ENCODE measurements at places on chromosomes 7 and 10.

DNA sequence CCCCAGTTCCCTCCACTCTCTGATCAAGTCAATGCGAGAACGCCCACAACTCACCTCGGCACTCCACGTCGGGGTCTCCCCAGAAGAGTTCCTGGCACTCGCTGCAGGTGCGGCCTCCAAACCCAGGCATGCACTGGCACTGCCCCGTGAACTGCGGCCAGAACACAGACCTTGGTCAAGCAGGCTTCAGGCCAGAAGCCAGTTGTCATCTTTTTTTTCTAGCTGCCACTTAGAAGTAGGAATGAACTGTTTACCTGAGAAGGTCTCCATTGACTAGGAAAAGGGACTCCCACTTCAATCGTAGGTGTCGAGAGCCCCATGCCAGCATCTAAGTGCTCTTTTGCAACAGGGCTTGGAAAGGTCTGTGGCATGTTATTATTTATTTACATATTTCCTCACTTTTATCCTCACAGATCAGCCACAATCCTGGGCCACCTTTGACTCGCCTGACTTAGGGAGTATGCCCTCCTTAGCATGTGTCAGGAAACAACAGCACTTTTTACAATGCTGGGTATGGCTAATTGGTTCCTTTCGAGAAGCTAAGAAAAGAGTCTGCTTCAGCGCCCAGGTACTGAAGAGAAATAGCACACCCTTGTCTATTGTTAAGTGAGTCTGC, 51.7 kb downstream of the LAMB1 start:
- no peak for DNase-seq

- no peak for DNase-seq
Observed at GRCh38 chr7:25349283-25350017, 121.2 kb upstream of the NPVF start.

DNA sequence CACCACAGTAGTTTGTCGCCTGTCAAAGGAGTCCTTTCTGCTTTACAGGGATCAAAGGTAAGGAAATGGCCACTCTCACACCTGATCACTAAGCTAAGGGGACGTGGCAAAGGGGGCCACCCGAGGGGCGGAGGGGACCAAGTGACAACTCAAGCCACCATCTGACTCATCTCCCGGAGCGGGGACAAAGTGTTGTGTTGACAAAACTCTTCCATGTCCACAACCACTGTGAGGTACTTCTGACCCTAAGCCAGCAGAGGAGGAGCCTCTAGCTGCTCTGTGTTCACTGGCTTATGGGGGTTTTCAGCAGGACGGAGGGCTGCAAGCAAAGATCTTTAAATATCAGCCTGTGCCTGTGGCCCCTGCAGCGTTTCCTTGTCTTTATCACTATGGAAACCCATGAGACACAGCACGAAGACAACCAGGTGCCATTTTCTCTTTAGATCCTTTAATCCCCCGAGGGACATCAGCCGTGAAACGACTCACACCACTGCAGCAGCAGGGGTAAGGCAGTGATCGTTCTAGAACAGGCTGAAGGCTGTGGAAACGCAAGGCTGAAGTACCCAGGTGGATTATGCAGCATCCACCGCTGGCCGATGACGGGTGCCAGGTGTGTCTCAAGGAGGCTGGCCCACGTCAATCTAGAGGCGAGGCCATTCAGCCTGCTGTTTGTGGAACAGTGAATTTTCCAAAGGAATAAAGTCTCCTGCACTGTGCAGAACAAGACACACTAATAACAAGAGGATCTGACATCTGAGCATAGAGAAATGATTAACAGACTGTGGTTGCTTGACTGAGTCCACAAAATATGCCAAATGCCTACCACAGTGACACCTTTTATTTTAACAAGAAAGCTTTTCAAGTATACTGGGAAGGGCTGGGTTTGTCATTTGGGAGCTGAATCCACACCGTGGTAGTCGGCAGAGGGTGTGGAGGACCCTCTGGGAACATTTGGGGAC, 26.6 kb upstream of the DDC start:
- DNase-seq = no peak

- DNase-seq = no peak
Observed at GRCh38 chr10:86344281-86344680, 22.3 kb downstream of the GRID1 start.

- DNase-seq = no peak
Observed at GRCh38 chr7:92778972-92779371, 57.4 kb downstream of the CDK6 start.

GRCh38 chr10:565676-566075, 123.8 kb downstream of the DIP2C start:
- DNase-seq = no peak

GRCh38 chr7:81684514-81685269, 85.2 kb downstream of the HGF start:
- no peak for DNase-seq

DNA sequence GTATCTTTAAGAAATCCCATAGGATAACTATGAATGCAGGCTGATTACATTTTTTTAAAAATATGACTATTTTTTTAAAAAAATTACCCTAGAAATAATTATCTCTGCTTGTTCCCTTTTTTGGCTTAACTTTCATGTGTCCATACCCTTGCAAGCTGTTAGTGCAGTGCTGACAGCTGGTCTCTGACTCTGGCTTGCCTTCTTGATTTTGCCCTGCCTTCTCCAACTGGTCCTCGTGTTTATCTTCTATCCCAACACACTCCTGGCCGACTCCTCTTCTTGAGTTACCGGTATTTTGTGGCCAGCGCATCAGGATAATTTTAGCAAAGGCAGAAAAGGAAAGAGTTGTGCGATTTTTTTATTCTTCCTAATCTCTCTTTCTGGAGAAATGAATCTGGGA, 111.7 kb upstream of the STARD3NL start:
- DNase-seq = no peak
